ENCODE measurements at places on chromosomes 1 and 21.

GRCh38 chr1:203549309-203549708 lies 55.4 kb downstream of the OPTC start:
- H3K4me1 ChIP-seq: no peaks in the 10 kb centered on the region
- H3K27me3 ChIP-seq: no peaks in the 10 kb centered on the region
- H3K36me3 ChIP-seq: no peaks in the 10 kb centered on the region
- H3K4me3 ChIP-seq: no peak overlapping the region

DNA sequence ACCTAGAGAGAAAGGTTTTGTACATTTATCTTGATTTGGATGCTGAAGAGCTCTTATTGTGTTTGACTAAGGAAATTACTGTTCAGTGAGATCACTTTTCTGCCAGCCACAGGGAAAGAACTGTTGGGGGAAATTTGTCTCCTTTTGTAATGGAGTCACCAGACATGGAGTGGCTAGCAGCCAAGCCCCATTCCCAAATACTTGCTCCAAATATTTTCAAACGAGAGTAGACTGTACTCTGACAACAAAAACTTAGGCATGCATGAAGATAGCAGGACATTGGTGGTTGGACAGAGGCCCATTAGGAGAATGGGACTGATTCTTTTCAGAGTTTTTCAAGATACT lies 21.1 kb downstream of the IPO9 start:
- H3K4me3 ChIP-seq: no peak overlapping the region
- peak overlapping the region; percentile 39 for H3K27ac ChIP-seq
- no peaks in the 10 kb centered on the region for H3K27me3 ChIP-seq
- DNase-seq: no peak
- peaks cover 26% of the 10 kb centered on the region for H3K4me1 ChIP-seq

GRCh38 chr1:159951551-159951950 lies 2.5 kb downstream of the SLAMF9 start:
- H3K27ac ChIP-seq: no peak overlapping the region
- H3K4me1 ChIP-seq: no peaks in the 10 kb centered on the region
- no peaks in the 10 kb centered on the region for H3K27me3 ChIP-seq
- H3K36me3 ChIP-seq: no peaks in the 10 kb centered on the region
- DNase-seq: no peak

- H3K4me3 ChIP-seq: no peak overlapping the region
- H3K27me3 ChIP-seq: no peaks in the 10 kb centered on the region
- no peak overlapping the region for H3K27ac ChIP-seq
- no peaks in the 10 kb centered on the region for H3K36me3 ChIP-seq
These were observed 934.7 kb downstream of the PLA2G4A start for GRCh38 chr1:187763465-187763864.

DNA sequence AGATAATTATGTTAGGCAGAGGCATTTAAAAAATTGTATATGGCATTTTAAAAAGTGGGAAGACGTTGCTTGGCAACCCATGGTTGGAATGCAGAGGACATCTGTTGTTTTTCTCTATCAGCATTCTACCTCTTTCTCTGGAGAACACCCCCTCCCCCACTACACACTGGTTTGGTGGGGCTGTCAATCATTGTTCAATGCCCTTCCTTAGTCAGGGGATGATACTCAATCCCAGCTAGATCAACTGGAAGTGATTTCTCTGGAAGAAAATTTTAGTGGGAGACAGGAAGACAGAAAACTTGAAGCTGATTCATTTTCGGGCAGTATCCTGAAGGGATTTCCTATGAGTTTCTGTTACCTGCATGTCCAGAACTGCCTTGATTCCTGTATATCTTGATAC lies 35.7 kb upstream of the CAP1 start:
- no peaks in the 10 kb centered on the region for H3K36me3 ChIP-seq
- no peaks in the 10 kb centered on the region for H3K4me1 ChIP-seq
- H3K4me3 ChIP-seq: no peak overlapping the region
- H3K27ac ChIP-seq: no peak overlapping the region
- H3K27me3 ChIP-seq: no peaks in the 10 kb centered on the region

- DNase-seq: no peak
- no peaks in the 10 kb centered on the region for H3K4me1 ChIP-seq
- no peak overlapping the region for H3K4me3 ChIP-seq
- H3K36me3 ChIP-seq: no peaks in the 10 kb centered on the region
These were observed 6.7 kb upstream of the CFAP126 start for GRCh38 chr1:161374373-161374772.

GRCh38 chr1:45891087-45891486 lies 87.7 kb downstream of the MAST2 start:
- H3K4me3 ChIP-seq: no peak overlapping the region
- no peak overlapping the region for H3K27ac ChIP-seq
- no peaks in the 10 kb centered on the region for H3K4me1 ChIP-seq
- H3K36me3 ChIP-seq: no peaks in the 10 kb centered on the region
- no peaks in the 10 kb centered on the region for H3K27me3 ChIP-seq
